ENCODE measurements at places on chromosomes 12 and 14.

GRCh38 chr14:64266239-64266638 lies 27.9 kb downstream of the ESR2 start:
- no peak for DNase-seq

GRCh38 chr12:30692470-30692869 lies 3.2 kb downstream of the IPO8 start:
- no peak for DNase-seq

GRCh38 chr12:66885115-66885875 lies 206.4 kb upstream of the GRIP1 start:
- no peak for DNase-seq

- DNase-seq: no peak
These were observed 79.2 kb downstream of the B4GALNT3 start for GRCh38 chr12:538731-539539.

GRCh38 chr14:61184112-61184511 lies 97.0 kb downstream of the TMEM30B start:
- DNase-seq: no peak

DNA sequence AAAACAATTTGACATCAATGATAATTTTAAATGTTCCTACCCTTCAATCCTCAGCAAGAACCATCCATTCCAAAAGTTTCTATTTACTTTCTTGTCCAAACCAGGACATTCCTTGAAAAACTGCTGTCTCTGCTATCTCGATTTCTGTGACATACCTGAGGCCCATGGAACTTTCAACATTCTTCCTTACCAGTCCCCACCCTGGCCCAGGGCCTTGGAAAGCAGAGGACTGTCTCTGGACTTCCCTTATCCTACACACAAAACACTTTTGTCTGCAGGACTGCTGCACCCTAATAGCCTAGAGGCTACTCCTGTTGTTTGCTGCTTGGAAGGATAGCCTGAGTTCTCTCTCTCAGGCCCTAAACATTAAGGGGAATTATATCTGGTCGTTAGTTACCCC lies 151.8 kb upstream of the DHRS4 start:
- no peak for DNase-seq

DNA sequence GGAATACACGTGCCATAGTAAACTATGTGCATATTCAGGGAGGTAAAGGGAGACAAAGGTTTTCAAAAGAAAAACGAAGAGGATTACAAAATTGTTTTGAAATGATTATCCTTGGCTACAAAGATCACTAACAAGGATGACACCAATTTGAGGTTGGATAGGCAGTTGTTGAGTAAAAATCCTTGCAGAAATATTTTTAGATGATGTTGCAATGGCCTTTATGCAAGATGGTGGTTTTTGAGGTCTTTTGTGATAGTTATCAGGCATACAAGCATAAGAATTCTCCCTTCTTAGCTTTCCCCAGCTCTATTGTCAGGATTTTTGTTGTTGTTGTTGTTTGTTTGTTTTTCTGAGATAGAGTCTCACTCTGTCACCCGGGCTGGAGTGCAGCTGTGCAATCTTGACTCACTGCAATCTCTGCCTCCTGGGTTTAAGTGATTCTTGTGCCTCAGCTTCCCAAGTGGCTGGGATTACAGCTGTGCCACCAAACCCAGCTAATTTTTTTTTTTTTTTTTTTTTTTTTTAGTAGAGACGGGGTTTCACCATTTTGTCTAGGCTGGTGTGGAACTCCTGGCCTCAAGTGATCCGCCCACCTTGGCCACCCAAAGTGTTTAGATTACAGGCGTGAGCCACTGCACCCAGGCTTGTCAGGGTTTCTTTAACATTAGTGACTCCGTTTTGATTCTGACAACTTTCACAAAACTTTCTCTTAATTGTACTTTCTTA lies 7.8 kb downstream of the RNASE1 start:
- DNase-seq: no peak

DNA sequence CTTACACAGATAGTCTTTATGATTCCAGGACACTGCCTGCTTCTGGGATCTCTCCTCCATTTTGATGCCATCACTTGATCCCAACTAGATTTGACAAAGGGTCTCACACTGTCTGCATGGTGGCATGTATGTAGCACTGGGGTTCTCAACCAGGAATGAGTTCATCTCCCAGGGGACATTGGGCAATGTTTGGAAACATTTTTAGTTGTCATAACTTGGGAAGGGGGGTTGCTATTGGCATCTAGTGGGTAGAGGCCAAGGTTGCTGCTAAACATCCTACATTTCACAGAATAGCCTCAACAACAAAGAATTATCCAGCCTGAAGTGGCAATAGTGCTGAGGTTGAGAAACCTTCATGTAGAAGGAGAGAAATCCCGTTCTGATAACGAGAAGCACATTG lies 376.2 kb downstream of the DPF3 start:
- DNase-seq: no peak

GRCh38 chr12:52215587-52216031 lies 17.4 kb upstream of the KRT7 start:
- no peak for DNase-seq

DNA sequence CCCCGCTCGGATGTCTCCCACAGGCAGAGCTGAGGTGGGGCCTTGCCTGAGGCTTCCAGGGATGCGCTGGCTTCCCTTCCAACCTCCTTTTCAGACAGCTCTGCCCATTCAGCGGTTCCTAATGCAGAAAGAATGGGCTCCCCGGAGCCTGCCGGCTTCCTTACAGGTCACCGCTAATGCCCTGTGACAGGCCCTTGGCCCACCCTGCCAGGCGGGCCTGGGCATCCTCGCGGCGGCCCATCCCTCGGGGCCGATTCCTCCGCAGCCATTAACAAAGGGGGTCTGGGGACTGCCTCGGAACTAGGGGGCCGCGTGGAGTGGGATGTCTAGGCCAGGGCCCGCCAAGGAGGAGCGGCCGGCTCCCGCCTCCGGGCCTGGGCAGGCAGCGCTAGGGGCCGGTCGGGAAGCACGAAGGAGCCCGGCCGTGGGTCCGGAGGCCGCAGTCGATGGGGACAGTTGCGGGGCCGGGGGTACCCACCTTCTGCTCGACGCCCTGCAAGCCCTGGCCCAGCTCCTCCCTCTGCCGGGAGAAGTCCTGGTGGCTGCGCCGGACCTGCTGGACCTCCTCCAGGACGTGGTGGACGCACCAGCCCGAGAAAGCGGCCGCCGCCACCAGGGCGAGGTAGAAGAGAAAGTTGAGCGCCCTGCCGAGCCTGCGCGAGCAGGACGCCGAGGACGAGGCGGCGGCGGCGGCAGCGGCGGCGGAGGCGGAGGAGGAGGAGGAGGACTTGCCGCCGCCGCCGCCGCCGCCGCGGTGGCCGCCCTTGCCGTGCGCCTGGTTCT lies 738 bp downstream of the CKAP4 start:
- no peak for DNase-seq

- DNase-seq: no peak
These were observed 38.0 kb upstream of the WSCD2 start for GRCh38 chr12:108090932-108091678.

GRCh38 chr12:87217491-87217890 lies 811.7 kb downstream of the C12orf50 start:
- no peak for DNase-seq

- DNase-seq: no peak
These were observed 43.4 kb downstream of the HSP90AA1 start for GRCh38 chr14:102043251-102044025.

DNA sequence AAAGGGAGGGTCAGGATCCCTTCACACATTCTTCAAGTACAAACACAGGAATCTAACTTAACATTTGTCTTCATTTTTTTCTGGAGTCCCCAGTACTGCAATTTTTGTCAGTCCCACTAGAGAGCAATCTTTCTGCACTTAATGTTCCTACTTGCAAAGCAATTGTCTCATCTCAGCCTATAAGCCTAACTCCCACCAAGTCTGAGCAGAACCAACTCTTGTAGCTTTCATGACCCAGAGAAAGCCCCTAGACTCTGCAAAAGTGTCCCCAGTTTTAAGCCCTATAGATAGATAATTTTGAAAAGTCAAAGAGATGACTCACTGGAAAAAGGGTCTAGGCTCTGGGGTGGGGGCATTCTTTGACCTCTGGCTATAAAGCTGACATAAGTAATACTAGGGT lies 1.8 kb upstream of the ZBTB39 start:
- no peak for DNase-seq

GRCh38 chr14:60506462-60506984 lies 2.4 kb upstream of the SIX6 start:
- DNase-seq: no peak

DNA sequence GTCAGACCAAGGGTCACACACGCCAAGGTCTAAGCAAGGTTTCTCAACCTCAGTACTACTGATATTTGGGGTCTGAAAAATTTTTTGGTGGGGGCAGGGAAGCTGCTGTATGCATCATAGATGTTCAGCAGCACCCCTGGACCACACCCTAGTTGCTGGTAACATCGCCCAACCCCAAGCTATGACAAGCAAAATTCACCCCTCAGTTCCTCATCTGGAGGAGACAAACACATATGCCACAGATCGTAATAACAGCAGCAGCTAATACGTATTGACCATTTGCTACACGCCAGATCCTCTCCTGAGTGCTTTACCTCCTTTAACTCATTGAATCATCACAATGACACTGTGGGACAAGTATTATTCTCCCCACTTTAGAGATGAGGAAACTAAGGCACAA lies 46.4 kb downstream of the ACTN1 start:
- DNase-seq: no peak

DNA sequence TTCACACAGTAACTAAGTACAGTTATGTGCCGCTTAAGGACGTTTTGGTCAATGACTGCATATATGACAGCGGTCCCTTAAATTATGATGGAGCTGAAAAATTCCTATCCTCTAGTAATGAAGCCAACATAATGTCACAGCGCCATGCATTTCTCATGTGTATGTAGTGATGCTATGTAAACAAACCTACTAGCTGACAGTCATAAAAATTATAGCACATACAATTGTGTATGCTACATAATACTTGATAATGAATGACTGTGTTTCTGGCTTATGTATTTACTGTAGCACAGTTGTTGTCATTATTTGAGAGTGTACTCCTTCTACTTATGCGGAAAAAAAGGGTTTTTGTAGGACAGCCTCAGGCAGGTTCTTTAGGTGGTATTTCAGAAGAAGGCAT lies 99.7 kb downstream of the DACT1 start:
- no peak for DNase-seq

GRCh38 chr12:75960086-75960910 lies 71.3 kb downstream of the PHLDA1 start:
- DNase-seq: no peak

GRCh38 chr14:23392613-23393012 lies 15.5 kb downstream of the MYH6 start:
- no peak for DNase-seq

GRCh38 chr14:104928391-104929133 lies 3.9 kb downstream of the PLD4 start:
- no peak for DNase-seq

DNA sequence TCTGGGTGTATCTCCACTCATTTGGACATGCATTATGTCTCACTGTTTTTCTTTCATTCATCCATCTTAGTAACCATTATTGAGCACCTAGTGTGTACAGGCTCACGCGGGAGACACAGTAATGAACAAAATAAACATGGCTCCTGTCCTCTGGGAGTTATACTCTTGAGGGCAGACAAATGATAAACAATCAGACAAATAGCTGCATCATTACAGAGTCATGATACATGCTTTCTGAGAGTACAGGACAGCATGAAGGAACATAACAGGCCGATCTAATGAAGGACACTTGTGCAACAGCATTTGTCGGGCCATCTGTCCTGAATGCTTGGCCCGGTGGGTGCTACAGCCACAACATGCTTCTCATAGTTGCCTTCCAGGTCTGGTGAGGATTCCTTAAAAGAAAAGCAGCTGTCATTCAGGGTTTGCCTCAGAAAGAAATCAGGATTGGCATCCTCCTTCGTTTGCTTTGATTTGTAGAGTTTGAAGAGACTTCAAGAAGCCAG lies 77.2 kb upstream of the EGLN3 start:
- DNase-seq: no peak

DNA sequence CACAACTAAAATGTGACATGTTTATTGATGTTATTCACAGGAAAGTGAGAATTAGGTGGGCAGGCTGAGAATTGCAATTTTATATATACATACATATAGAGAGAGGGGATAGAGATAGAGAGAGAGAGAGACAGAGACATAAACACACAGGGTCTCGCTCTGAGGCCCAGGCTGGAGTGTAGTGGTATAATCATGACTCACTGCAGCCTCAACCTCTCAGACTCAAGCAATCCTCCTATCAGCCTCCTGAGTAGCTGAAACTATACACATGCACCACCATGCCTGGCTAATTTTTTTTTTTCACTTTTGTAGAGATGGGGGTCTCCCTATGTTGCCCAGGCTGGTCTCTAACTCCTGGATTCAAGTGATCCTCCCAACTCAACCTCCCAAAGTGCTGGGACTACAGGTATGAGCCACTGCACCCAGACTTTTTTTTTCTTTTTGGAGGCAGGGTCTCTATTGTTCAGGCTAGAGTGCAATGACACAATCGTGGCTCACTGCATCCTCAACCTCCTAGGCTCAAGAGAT lies 49.1 kb downstream of the R3HDM2 start:
- no peak for DNase-seq

DNA sequence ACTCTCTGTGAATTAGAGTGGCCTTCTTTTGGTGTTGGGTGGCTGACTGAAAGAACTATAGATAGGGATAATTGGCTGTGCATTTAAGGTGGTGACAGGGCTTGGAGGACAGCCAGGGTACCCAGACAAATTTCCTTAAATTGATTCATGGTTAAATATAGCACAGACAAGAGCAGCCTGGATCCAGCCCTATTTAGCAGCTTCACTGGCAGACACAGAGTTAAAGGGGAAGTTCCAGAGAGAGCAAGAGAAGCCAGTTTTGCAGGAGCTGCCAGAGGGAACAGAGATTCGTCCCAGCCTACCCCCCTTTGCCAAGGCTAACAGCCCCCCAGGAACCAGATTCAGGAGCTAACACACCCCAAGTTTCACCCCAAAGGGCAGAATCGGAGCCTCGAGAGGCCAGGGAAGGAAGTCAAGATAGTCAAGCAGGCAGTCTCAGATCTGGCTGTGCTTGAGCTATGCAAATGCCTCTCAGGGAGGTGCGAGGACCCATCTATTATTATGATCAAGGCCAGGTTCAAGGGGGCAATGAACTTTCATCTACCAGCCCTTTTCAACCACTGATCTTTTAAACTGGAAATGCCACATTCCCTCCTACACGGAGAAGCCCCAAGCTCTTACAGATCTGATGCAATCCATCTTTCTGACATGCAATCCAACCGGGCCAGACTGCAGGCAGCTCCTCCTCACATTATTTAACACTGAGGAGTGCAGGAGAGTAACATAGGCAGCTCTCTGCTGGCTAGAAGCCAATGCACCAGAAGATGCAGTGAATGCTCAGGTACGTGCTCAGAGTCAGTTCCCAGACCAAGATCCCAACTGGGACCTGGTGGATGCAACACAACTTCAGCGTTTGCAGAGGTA lies 58.2 kb downstream of the DHRS2 start:
- DNase-seq: no peak

All from NCI-H2081 treated with DMSO at 0.1 percent for 48 hours (cell line).